DMS 273 treated with DMSO at 0.1 percent for 48 hours (cell line): ENCODE measurements at places on chromosomes 3 and 15.

GRCh38 chr3:7062714-7063113 is 201.8 kb downstream of the GRM7 start:
- no peak for DNase-seq

DNA sequence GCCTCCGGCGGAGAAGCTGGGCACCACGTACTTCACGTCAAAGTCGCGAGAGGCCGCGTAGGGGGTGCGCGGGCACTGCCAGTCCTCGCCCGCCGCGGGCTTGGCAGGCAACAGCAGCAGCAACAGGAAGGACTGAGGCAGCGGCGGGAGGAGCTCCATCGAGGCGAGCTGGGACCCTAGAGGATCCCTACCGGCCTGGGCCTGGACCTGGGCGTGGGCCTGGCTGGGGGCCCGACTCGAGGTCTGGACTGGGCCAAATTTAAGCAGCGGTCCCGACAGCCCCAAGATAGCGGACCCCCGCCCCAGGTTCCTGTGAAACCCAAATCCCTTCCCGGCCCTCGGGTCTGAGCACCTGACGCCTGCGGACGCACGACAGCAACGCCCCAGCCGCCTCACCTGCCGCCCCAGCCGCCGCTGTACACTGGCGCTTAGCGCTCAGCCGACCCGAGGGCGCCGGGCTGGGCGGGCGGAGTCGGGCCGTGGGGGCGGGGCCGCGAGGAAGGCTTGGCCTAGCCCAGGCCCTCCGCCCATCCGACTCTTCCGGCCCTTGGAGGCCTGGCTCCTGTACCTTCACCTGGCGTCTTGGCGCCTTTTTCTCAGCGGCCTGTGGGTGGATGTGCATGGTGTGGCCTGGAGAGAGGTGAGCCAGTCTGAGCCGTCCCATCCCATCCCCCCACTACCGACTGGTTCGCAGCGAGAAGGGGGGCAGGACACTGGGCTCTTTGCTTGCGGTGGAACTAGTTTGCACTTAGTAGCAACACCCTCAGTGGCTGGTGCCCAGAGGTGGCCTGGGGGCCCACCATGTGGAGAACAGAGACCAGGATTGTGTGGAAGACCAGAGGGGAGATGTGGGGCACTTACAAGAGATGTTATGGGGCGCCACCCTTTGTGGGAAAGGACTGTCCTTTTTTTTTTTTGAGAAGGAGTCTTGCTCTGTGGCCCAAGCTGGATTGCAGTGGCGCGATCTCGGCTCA is at the start of gene MST1R:
TSS of gene MST1R (minus strand) at position 423 of the 974 bp plus-strand sequence. CDS start at position 159, 264 bp downstream.
- DNase-seq: no peak

- no peak for DNase-seq
These were observed 31.1 kb downstream of the PLA2G4D start for GRCh38 chr15:42063122-42063848.

DNA sequence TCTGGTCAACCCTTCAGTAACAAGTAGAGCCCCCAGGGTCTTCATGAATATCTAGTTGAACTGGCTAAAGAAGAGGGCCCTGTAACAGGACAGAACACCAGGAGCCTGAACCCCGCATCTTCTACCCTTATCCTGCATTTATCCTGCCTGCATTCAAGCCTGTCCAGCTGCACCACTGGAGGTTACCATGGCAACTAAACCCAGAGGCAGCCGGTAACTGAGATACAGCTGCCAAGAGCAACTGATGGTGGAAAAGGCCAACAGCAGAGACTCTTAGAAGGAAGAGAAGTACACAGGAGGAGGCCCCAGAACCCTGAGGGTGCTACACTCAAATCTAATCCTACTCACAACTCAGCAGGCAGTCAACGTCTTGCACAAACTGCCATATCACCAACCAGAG is 3.7 kb upstream of the PRKAR2A start:
- DNase-seq: no peak

DNA sequence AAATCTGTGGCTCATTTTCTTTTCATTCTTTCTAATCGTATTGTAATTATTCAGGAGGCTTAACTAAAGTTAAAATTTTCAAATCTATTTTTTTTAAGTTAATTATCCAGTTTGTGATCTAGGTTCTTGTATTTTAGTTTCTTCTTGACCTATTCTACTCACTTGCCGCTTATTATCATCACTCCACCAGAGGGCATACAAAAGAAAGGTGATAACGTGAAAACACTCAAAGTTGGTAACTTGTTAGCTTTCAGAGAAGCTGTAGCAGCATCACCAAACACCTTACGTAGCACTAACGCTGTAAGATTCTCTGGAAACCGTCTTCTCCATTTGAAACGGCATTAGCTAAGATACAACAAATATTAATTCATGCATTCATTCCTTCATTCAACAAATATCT is 4.8 kb downstream of the GNB4 start:
- DNase-seq: no peak

DNA sequence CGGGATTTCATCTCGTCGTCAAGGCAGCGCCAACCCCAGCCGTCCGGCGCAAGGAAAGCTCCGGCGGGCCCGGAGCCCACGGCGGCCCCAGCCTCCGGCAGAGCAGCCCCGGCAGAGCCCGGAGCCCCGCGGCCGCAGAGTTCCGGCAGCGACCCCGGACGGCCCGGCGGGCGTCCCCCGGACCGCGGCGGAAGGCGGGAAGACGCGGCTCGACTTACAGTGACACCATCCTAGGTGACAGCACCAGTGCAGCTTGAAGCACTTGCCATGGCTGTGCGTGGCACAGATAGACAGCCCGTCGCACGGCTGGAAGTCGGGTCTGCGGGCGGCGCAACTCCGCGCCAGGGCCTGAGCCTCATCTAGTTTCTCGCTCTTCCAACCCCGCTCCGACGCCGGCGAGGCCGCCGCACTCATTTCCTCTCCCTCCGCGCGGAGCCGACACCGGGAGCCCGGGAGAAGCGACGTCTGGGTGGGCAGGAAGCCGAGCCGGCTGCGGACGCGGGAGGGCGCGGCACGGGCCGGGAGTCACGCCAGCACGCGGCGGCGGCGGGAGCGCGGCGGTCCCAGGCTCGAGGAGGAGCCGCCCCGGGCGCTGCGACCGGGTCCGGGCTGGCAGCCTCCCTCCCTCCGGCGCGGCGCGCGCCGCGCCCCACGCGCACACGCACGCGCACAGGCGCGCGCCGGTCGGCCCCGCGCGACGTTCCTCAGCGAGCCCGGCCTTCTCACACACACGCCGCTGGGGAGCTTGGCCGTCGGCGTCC is at the start of gene C3orf70:
TSS of gene C3orf70 (minus strand) at position 651 of the 761 bp plus-strand sequence. CDS start at position 414, 237 bp downstream.
- DNase-seq: peak; percentile 37

DNA sequence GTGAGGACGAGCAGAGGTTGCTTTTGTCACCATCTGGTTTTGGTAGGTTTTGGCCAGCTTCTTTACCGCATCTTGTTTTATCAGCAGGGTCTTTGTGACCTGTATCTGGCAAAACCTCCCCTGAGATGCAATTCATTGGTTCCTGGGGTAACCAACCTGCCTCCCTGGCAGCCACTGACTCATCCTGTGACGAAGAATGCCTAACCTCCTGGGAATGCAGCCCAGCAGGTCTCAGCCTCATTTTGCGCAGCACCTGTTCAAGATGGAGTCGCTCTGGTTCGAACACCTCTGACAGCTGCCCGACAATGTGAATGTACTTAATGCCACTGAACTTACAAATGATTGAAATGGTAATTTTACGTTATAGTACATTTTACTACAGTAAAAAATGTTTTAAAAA is 6.8 kb upstream of the ADAMTS17 start:
- no peak for DNase-seq

- no peak for DNase-seq
These were observed 5.8 kb downstream of the RBMS3 start for GRCh38 chr3:29286478-29287240.

GRCh38 chr3:193826159-193826795 is 233.3 kb downstream of the OPA1 start:
- no peak for DNase-seq

- no peak for DNase-seq
These were observed 31.8 kb downstream of the SLC7A14 start for GRCh38 chr3:170553788-170554757.

DNA sequence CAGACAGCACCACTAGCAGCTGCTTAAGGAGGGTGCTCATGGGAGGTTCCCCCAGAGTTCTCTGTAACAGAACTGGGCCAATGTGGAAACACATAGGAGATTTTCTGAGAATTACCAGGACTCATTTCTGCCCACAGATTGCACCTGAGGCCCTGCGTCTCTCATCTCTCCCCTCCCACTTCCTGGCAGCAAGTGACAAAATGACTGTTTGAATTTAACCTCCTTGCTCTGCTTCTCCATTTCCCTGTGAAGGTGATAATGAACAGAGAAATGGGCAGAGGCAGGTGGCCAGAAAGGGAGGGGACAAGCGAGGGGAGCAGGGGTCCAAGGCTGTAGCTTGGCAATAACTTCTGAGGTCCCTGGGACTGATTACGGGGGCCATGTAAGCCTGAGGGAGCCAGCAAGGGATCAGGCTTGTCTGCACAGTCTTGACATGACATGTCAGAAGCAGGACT is 8.0 kb downstream of the EPHB1 start:
- DNase-seq: no peak

DNA sequence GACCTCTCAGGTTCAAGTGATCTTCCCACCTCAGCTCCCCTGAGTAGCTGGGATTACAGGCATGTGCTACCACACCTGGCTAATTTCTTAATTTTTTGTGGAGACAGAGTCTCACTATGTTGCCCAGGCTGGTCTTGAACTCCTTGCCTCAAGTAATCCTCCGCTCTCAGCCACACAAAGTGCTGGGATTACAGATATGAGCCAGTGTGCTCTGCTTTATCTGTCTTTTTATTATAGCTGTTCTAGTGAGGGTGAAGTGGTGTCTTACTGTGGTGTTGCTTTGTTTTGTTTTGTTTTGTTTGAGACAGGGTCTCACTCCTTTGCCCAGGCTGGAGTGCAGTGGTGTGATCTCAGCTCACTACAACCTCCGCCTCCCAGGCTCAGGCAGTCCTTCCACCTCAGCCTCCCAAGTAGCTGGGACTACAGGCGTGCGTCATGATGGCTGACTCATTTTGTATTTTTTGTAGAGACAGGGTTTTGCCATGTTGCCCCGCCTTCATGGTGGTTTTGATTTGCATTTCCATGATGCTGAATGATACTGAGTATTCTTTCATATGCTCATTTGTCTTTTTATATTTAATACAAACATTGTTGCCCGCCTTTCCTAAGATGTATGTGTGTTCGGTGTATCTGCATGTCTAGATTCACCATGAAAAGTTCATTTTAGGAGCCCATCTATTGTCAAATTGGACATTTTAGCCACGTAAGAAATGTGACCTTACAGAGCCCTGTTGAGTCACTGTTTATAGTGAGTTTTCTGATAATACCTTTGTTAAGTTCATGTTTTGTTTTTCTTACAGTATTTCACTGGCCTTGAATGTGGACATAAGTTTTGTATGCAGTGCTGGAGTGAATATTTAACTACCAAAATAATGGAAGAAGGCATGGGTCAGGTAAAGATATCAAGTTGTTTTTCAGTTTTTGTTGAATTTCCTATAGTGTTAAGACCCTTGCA is 80.6 kb downstream of the ARIH1 start:
- no peak for DNase-seq

DNA sequence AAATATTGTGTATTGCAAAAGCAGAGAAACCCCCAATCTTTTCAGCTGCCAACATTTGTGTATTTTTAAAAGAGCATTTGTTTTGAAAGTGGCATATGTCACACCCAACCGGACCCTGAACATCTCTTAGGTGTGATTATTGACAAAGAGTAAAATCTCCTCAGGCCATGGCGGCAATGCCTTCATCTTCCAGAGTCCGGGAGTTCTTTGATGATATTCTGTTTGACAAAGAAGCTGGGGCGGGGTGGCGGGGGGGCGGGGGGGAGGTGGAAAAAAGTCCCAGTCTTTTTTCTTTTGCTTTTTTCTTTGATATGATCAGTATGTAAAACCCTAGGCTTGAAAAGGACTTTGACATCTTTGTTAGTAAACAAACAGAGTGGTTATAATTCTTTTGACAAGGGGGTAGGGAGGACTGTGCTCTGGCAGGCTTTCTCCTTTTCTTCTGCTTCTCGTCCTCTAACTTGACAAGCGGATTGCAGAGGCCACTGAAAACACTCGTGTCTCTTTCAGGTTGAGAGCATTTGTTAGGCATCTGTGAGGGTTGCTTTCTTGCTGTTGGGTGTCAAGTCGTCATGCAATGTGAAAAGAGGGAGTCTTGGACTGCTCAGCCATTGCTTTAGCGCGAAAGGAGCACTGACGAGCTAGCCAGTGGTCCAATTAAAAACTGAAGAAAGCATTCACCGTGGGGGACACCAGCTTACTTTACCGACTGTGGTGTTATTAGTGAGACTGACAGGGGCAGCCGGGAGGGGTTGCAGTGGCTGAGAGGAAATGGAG is 243.2 kb downstream of the NSUN3 start:
- DNase-seq: no peak

GRCh38 chr15:34665498-34666116 is 82.2 kb upstream of the GOLGA8B start:
- no peak for DNase-seq

GRCh38 chr3:155018621-155019330 is 61.3 kb upstream of the MME start:
- no peak for DNase-seq

DNA sequence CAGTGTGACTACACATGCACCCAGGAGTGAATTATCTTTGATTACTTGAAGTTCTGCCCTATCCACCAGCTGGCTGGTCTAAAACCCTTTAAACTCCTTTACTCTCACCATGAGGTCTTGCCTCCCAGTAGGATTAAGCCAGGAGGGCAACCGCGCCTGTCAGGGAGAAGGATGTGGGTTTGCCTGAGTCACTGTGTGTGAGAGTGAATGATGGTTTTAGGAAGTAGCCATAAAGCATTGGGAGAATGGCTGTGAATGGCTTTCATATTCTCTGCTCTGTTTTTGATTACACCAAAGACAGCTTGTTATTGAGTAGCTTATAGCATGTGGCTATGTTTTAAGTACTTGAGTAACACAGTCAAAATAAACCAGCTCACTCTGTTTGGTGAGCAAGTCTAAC is 637.7 kb upstream of the TBL1XR1 start:
- no peak for DNase-seq

GRCh38 chr3:14235912-14236295 is 57.3 kb downstream of the LSM3 start:
- DNase-seq: no peak

GRCh38 chr3:187305881-187306280 is 14.3 kb upstream of the MASP1 start:
- no peak for DNase-seq

GRCh38 chr3:47022641-47023071 is 43.2 kb downstream of the NBEAL2 start:
- DNase-seq: no peak
